ENCODE measurements at places on chromosomes 5 and 9.

- DNase-seq, result no peak
These were observed 2.2 kb downstream of the NR6A1 start for GRCh38 chr9:124768750-124769548.

DNA sequence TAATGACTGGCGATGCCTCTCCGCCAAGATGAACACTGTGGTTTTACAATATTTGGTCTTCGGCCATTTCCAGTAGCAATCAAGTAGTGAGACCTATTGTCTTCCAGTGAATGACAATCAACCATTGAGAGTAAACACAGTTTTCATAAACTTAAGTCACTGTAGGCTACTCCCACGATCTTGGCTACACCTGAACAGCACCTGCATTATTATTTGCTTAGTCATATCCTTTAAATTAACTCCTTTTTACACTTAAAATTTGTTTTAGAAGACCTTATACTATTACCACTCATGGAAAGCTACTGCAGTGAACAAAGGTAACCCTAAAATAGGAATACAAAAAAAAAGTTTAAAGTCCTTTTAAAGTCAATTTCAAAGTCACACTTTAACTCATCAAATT lies 58.2 kb downstream of the ZNF354C start:
- no peak for DNase-seq

- DNase-seq, result no peak
These were observed 29.2 kb downstream of the TNFSF8 start for GRCh38 chr9:114900942-114901802.

DNA sequence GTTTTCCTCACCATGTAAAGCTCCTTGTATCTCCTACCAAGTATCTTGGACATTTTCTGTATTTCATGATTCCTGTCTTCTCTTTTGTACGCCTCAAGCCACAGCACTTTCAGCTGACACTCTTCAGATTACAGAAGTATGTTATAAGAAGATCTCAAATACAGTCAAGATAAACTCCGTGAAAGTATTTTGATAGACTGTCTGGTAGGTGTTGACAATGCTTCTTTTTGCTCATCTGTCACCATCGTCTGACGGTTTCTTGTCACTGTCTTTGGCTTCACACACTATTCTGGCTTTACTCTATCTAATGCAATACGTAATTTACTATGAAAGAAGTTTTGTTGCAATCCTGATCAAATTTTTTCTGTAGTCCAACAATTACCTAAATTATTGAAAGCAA lies 294.5 kb upstream of the CDH12 start:
- no peak for DNase-seq

DNA sequence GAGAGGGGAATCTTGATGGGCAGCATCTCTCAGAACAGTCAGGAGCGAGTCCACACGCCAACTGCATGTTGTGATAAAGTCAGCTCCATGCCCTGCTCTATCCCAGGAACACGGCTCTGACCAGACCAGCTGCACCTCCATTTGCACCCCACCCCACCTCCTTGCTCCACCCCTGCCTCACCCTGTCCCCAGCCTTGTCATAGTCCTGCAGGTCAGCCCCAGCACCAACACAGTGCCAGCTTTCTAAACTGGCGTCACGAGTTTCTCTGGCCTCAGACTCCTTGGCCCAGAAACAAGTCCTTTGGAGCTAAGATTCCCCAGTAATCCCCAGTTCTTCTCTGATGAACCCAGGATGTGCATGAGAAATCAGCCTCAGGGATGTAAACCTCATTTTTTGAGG lies 23.5 kb downstream of the GGTA1 start:
- DNase-seq, result no peak

DNA sequence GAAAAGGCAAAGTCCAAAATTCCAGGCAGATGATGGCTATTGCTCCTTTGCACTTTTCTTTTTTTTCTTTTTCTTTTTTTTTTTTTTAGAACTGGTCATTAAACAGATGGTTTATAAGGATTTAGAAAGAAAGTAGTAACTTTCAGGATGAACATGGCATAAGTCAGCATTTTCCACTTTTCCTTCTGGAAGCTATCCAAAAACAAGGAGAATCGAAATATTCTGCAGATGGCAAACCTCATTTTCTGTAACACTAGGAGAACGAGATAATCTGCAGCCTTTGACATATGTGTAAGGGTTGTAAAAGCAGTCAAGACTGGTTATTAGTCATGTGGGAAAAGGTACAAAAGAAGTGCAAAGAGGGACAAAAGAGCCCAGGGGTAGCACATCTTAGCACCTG lies 69.1 kb upstream of the PUM3 start:
- DNase-seq, result no peak

DNA sequence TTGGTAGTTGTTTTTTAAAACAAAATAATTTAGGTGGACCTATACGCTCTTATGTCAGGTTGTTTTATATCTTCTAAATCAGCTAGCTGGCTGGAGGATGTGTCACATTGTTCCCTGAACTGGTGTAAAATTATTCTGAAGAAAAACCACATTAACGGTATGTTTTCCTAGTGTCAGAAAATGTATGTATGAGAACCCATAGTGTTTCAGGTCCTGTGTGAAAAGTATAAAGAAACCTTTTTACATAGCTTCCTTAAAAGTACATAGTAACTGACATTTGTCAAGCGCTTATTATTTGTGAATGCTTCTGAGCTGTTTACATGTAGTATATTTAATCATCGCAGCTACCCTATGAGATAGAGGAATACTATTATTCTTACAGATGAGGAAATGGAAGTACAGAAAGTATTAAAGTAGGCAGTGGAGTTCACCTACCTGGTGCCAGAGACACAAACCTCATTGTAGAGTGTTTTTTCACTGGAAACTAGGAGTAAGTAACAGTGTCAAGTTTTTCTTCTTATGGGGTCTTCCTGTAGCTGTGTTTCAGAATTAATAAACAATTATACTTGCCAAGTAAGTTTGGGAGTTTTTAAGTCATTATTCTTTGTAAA lies 10.4 kb upstream of the FAM120AOS start:
- no peak for DNase-seq

GRCh38 chr9:104868687-104869404 lies 59.1 kb downstream of the ABCA1 start:
- DNase-seq, result no peak

GRCh38 chr9:69020301-69021145 lies 6.6 kb upstream of the PRKACG start:
- DNase-seq, result no peak

- no peak for DNase-seq
These were observed 6.2 kb downstream of the NPDC1 start for GRCh38 chr9:137039611-137040366.

- DNase-seq, result no peak
These were observed 76.7 kb upstream of the SPOCK1 start for GRCh38 chr5:137575847-137576246.

GRCh38 chr5:28574606-28575005 lies 1536.2 kb upstream of the CDH9 start:
- no peak for DNase-seq

- DNase-seq, result no peak
These were observed 105.3 kb upstream of the PIK3R1 start for GRCh38 chr5:68110264-68110663.

DNA sequence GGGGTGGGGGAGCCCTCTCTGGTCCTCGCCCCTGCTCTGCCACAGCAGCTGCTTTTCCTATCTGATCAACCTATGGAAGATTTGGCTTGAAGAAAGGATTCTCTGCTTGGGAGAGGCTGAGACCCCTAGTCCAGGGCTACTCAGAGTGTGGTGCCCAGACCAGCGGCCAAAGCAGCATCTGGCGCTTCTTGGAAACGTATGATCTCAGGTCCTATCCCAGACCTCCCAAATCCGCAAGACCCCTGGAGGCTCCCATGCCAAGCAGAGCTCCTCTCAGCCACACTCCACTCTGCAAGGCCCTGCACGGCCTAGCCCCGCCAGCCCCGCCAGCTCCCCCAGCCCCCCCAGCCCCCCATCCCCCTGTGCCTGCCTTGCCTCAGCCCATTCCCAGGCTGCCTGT lies 181.7 kb downstream of the GAPVD1 start:
- no peak for DNase-seq

GRCh38 chr9:131968632-131969031 lies 111.0 kb downstream of the MED27 start:
- no peak for DNase-seq

DNA sequence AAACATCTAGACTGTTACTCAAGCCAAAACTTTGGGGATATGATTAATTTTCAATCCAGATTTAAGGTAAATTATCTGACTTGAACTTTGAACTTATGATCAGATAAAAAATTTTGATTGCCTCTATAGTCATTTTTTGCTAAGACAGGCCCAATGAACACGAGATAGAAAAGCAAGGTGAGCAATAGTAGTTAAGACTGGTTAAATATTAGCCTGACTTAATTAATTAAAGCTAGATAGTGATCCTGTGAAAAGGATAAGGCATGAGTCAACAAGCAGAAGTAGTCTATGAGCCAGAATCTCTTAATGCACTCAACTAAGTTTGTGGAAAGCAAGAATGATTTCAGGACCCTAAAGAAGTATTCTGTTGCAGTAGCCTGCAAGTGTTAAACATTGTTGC lies 66.5 kb downstream of the PDE4D start:
- DNase-seq, result no peak

DNA sequence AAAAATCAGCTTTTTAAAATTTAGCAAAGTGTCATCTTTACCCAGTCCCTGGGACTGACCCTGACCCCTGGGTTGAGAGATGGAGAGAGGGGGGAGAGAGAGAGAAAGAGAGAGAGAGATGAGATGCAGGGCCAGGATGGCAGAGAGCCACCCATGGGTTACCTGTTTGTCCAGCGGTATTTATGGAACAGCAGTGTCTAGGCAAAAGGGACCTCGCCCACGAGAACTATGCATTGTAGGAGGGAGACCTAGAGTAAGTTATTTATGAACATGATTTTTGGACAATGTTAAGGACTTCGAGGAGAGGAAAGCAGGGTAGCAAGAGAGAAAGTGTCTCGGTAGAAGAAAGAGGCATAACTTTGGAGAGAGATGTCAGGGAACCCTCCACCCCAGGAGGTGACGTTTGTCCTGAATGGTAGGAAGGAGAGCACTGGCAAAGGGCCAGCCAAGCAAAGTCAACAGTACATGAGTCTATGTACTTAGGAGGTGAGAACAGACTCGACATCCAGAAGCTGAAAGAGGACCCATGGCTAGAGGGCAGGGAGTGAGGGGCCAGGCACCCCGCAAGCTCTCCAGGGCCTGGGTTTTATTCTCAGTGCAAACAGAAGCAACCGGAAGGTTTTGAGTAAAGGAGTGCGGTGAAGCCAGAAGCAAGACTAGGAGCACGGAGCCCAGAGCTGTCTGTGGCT lies 30.5 kb upstream of the MSX2 start:
- DNase-seq, result no peak

- no peak for DNase-seq
These were observed 10.4 kb downstream of the LRRC8A start for GRCh38 chr9:128892221-128892921.

DNA sequence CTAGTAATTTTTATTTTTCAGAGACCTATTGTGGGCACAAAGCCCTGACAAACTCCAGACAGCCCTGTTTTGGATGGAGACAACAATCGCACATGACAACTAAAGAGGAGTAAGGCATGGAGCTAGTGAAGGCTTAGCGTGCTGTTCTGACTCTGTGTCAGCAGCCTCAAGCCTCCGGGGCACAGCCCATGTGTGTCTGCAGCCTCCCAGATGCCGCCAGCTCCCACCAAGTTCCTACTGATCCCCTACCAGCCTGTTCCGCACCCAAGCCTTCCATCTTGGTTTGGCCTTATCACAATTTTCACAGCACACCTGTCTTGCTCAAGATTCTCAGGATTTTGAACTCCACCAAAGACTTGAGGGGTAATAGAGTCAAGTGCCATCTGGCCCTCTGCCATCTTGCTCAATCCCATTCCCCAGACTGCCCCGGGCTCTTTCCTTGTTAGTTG lies 70.3 kb upstream of the SH3PXD2B start:
- no peak for DNase-seq

- DNase-seq, result no peak
These were observed 1089.9 kb upstream of the CDH6 start for GRCh38 chr5:30103452-30104202.

DNA sequence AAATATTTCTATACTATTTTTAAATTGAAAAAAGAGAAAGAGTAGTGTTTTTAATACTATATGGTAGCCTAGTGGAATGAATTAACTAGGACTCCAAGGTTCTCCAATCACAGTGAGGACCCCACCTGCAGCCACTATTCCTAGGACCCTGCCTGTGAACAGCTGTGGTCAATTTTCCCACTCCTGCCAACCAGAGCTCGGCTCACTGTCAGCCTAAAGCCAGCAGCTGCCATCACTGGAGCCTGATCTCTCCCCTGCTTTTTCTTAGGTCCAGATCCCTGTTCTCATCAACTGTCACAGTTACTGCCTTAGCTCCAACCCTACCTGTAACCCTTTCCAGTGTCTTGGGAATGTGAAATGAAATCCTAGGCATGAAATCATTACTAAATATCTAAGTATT lies 25.3 kb downstream of the ARSB start:
- DNase-seq, result no peak

GRCh38 chr9:34289159-34289558 lies 39.9 kb downstream of the KIF24 start:
- DNase-seq, result no peak

DNA sequence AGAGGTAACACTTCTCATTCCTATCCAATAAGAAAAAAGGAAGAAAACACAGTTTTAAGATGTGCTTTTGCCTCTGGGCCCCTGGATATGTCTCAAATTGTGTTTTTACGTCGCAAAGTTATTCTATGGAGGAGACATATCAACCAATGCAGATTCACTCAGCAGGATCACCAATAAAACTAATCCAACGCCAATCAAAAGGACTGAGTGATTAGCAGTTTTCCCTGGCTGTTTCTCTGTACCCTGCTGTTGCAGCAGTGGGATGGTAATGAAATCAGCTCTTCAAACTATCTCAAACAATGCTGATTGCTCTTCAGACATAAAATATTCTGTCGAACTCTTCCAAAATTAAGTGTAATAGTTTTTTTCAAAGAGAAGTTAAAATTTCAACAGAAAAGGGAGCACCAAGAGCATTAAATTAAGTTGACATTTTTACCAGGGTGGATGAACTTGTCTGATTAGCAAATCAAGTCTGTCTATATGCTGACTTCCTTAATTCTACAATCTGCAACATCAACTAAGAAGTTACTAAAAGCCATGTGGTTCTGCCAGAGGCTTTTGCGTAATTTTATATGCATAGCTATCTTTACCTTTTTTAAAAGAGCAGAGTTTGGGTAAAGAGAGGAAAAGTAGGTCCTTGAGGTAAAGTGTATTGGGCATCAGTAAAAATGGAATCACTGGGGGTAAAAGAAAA lies 9.7 kb upstream of the HK3 start:
- DNase-seq, result no peak

GRCh38 chr5:98557916-98558315 lies 215.5 kb upstream of the RGMB start:
- no peak for DNase-seq

DNA sequence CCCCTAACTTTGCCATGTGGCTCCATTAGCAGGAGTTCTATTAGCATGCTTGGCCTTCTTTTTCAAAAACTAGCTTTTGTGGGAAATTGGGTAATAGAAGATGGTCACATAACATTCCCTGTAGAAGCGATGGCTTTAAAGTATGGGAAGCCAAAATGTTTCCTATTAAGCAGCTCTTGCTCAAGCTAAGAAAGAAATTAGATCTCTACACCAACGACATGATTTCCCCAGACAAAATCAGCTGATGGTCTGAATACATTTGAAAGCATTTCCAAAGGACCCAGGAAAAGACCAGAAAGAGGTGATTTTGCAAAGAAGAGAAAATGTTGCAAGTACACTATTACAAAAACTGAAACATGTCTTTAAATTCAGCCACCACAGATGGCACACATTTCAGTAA lies 4.8 kb upstream of the NFIL3 start:
- DNase-seq, result no peak

GRCh38 chr9:113625486-113625885 lies 162.0 kb downstream of the RGS3 start:
- no peak for DNase-seq

All from central memory CD8-positive, alpha-beta T cell (primary cell).